ENCODE measurements at places on chromosomes 16 and 17. TPM values are rescaled to one million over a fixed set of nuclear protein-coding genes. Genes with fewer than 3 reads are reported as not detected.

GRCh38 chr17:82236142-82236971 lies 7.5 kb downstream of the SLC16A3 start:
- DNase-seq: no peak

DNA sequence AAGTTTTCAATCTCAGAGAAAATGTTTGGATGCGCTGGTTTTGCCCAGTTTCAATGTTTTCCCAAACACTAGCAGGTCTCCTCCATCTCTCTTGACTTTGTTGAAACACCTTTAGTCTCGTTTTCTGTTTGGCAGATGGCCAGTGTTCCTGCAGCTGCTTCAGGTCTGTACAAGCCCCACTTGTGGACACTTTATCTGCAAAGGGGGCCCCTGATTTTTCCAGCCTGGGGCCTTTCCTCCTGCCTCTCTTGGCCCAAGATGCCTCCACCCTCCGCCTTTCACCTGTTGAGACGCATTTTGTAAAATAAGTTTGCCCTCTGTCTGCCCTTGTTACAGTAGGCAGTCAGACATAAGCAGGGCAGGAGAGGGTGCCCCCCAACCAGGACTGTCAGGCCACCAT lies 21.8 kb upstream of the PRM1 start:
- no peak for DNase-seq

DNA sequence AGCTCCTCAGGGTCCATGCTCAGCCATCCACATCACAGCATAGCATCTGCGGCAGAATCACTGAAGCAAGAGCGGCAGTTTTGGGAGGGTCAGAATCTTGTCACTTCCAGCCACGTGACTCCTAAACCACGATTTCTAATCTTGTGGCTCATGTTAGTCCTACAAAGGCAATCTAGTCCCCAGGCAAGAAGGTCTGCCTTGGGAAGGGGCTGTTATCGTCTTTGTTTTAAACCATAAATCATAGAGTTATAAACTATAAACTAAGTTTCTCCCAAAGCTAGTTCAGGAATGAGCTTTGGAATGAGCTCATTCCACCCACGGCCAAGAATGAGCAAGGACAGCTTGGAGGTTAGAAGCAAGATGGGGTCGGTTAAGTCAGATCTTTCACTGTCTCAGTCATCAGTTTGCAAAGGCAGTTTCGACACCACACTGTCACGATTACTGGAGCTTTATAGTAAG lies 20.8 kb upstream of the DNAH17 start:
- DNase-seq: no peak

The DLG4 gene
- 32.4 TPM for total RNA-seq

DNA sequence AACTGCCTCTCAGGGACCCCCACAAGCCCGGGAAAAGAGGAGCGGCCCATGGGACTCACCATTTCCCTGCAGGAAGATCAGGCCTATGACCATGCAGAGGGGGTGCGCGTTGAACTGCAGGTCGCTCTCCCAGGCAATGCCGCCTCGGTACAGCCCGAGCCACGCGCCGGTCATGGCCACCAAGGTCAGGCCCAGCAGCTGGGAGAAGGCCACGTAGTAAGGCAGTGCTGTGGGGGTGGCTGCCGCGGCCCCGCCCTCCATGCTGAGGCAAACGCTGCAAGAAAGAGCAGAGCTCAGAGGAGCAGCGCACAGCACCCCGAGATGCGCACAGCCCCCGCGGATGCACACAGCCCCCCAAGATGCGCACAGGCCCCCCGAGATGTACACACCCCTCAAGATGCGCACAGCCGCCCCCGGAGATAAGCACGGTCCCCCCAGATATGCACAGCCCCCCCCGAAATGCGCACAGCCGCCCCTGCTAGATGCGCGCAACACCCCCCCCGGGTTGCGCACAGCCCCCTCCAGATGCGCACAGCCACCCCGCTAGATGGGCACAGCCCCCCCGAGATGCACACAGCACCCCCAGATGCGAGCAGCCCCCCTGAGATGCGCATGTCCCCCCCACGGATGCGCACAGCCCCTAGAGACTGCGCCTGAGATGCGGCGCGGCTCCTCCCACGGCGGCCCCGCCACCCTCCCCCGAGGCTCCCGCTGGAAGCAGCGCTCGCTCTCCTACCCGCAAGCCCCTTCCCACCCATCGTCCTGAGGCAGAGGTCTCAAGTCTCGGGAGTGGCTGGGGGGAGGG lies 8.6 kb downstream of the CYB561 start:
- DNase-seq: no peak

DNA sequence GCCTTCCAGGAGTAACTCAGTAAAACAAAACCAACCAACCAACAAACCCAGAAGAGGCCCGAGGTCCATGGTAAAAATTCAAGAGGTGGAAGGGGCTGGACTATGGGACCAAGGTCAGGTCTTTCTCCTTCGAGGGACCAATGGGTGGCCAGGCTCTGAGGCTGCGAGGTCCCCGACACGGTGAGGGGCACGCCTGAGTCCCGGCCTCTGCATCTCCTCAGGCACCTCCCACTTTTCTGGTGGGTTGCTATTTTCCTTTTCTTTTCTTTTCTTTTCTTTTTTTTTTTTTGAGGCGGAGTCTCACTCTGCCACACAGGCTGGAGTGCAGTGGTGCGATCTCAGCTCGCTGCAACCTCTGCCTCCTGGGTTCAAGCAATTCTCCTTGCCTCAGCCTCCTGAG lies 18.0 kb downstream of the CD7 start:
- no peak for DNase-seq

DNA sequence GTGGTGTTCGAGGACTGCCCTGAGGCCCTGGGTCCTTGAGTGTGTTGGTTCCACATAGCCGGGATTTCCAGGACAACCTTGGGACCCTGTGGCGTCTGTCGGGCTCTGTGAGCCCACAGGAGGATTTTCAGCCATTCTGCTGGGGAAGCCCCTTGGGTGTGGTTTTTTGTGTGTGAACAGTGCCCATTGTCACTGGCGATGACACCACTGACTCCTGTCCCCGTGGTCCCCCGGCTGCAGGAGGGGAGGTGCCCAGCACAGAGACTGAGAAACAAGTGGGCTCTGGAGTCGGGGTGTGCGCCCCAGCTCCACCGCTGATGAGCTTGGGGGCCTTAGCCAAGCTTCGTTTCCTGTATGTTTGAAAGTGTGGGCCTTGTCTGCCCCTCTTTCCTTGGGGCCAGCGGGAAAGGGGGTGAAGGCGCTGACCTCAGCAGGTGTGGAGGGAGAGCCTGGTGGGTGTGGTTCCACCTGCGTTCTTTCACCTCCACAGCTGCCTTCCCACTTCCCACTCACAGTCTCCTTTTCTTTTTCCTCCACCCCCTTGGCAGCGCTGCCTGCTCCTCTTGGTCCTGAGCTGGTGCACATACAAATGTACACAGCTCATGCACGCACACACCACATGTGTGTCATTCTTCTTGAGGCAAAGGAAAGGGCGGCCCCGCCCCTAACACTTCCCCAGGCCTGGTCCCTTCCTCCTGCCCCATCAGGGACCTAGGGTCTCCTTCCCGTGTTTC lies 16.1 kb downstream of the MGRN1 start:
- DNase-seq: no peak

The EXOC3L1 gene
- 0.41 TPM for total RNA-seq

DNA sequence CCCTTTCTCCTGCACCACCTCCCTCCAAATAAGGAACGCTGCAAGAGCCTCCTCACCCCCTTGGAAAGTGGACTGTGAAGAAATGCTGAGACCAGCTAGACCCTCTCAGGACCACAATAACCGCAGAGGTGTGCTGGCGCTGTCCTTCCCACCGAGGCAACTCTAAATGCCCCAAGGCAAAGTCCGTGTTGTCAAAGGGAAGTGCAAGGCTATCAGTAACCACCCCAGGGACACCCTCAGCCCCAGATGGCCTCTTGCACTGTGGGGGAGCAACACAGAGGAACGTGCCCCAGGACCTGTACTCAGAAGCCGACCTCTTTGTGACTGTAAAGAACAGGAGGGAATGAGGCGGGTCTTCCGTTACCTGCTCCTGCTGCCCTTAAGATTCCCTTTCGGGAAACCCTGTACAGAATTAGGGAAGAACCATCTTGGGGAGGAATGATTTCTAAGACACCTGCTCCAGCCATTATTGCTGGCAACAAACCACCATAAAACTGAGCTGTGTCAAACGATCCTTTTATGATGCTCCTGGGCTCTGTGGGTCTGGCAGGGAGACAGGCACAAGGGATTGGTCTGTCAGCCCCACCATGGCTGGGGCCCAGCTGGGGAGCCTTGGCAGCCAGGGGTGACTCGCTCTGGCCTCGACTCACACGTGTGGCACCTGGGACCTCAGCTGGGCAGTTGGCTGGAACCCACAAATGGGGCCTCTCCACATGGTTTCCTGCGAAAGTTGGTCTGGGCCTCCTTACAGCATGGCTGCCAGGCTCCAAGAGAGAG lies 14.6 kb upstream of the MED9 start:
- DNase-seq: no peak

The GSE1 gene
- total RNA-seq: 97.5 TPM

GRCh38 chr17:7572588-7573323 lies 6.7 kb upstream of the CD68 start:
- peak; percentile 97 for DNase-seq

GRCh38 chr17:78239489-78239931 lies 8.1 kb downstream of the TMEM235 start:
- no peak for DNase-seq

The MKS1 gene
- 12.1 TPM for total RNA-seq

DNA sequence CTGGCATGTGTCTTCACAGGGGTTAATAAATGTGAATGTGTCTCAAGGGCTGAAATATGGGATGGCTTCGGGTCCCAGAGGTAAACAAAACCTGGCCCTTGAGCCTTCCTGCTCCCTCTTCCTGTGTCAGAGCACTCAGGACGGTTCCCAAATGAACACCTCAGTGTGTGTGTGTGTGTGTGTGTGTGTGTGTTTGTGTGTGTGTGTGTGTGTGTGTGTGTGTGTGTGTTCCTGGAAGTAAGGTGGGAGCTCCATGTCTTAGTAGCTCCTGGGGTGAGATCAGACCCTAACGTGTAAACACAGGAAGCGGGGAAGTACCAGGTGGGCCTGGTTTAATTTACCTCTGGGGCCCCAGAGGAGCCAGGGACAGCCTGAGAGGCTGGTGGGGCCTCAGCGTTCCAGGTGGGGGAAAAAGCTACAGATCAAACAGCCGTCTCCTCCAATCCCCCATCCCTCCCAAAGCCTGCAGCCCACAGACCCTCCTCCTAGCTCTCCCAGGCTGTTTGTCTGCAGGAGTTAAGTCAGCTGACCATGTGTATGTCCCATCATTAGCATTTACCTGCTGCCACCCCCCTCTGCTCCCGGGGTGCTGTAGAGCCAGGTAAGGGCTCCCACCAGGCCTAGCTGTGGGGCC lies 6.1 kb downstream of the KIF19 start:
- no peak for DNase-seq

GRCh38 chr17:35709874-35710273 lies 21.6 kb upstream of the RASL10B start:
- DNase-seq: no peak

GRCh38 chr16:30094541-30095165 lies 1.4 kb downstream of the YPEL3 start:
- no peak for DNase-seq

DNA sequence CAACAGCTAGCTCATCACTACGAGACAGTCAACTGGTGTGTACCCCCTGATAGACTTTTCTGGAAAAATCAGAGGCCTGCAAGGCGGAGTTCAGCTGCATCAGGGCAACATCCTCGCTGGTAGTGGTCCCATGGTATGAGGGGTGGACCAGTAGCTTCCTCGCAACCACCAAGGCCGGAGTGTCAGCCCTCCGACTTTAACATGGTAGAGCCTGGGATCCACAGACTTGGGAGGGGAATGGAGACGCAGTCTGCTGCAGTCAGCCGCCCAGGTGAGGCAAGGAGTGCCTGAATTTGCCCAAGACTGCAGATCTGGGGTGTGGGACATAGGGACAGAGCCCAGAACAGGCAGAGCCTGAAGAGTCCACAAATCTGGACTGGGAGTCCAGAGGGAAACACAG lies 13.4 kb downstream of the ZG16B start:
- DNase-seq: no peak

The TELO2 gene
- 65.4 TPM for total RNA-seq

GRCh38 chr17:21295036-21295952 lies 10.8 kb downstream of the MAP2K3 start:
- DNase-seq: no peak

- no peak for DNase-seq
These were observed 460.2 kb downstream of the KIF2B start for GRCh38 chr17:54282886-54283285.

The RGS11 gene
- total RNA-seq: 10.2 TPM

DNA sequence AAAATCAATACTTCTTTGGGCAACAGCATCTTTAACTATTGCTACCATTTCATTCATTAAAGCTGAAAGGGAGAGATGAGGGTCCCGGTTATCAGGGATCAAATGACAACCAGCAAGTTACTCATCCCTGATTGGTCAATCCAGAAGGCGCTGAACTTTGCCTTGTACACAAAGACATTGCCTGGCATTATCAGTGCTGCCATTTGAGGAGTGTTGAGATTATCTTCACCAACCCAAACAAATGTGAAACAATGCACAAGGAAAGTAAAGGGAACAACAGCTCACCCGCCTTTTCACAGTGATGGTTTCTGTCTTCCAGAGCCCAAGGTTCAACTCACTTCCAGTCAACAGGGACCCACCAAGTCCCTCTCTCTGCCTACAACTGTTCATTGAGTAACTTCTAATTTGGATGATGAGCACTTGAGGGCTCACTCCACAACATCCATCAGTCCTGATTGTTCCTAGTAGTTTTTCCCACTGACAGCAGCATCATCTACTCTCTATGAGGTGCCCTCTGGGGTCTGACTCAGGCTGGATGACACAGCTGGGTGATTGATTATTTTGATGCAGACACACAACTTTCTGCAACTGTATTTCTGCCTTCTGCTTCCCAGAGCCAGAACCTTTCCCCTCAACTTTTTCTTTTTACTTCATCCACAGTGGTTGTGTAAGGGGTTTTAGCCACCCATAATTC lies 32.0 kb downstream of the LYRM9 start:
- DNase-seq: no peak

DNA sequence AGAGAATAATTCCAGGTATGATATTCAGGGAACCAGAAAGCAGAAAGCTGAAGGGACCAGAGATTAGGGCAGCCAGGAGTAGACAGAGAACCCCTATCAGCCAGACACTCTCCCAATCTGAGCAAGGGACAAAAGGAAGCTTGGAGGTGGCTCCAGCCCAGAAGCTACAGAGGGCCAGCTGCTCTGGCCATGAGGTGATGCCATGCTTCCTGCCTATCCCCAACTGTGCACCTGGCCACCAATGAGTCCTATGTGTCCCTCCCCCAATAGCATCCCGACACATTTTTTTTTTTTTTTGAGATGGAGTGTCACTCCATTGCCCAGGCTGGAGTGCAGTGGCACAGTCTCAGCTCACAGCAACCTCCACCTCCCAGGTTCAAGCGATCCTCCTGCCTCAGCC lies 30.0 kb downstream of the NSMCE1 start:
- no peak for DNase-seq

- no peak for DNase-seq
These were observed 585 bp downstream of the WRAP53 start for GRCh38 chr17:7688808-7689316.
